ENCODE measurements at places on chromosomes 1 and 21.

GRCh38 chr1:51627672-51628071, 10.8 kb downstream of the OSBPL9 start:
- DNase-seq = no peak

- DNase-seq = no peak
Measured at GRCh38 chr1:209443975-209444651, 139.4 kb upstream of the CAMK1G start.

DNA sequence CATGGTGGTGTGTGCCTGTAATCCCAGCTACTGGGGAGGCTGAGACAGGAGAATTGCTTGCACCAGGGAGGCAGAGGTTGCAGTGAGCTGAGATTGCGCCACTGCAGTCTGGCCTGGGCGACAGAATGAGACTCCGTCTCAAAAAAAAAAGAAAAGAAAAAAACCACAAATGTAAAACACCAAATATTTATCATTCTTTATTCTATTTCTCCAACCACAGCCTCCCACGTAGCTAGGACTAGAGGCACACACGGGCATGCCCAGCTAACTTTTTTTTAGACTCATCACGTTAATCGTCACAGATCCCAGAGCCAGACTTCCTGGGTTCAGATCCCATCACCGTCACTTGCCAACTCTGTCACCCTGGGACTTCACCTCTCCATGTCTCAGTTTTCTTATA, 13.5 kb downstream of the DNAJC16 start:
- no peak for DNase-seq

DNA sequence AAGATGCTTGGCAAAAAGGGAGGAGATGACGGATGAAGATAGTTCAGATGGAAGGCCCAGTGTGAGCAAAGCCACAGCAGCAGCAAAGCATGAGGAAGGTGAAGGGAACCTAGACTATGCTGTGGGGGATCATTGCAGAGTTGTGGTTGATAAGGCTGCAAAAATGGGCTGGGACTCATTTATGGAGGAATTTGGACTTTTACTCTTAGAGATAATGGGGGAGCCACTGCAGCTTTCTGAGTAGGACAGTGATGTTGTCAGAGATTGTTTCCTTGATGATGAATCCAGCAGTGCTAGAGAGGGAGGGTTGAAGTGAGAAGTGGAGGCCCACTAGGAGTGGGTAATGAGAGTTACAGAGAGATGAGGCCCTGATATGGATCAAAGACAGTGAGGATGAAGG, 2.1 kb upstream of the C8A start:
- DNase-seq = no peak

DNA sequence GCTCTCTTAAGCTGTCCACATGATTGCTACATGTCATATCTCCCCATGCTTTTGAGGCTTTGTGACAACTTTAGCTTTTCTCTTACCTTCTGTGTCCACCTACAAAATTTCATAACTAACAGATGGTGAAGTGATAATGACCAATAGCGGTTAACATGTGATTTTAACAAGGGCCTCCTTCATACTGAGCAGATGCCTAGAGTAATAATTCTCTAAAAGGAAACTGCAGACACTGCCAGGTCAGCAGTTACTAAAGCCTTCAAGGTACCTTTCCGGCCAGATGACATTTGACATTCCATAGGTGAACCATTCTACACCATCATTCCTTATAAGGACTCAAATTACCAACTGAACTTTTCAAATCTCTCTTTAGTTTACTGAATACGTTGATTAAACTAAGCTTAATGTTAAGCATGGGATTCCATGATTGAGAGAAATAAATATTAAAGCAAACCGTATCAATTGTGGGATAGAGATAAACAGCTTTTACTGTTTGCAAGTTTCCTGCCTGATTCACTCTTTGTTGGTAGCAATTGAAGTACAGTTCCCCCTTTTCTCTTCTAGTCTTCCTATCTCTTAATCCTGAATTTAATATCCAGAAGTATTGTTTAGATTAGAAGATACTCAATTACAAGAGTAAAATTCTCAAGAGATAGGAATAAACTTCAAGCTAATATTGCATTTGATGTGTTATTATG, 205.1 kb downstream of the PLA2G4A start:
- no peak for DNase-seq

DNA sequence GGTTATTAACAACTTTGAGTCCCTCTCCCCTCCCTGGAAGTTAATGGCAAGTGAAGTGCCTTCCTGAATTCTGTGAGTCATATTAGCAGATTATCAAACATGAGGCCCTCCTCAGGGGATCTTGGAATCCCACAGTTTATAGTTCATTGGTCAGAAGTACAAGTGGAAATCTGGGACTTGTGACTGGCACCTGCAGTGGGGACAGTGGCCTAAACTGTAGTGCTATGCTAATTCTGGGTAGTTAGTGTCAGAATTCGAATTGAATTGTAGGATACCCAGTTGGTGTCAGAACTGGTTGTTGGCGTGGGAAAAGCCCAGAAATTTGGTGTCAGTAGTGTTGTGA, 26.2 kb downstream of the ZYG11B start:
- no peak for DNase-seq

DNA sequence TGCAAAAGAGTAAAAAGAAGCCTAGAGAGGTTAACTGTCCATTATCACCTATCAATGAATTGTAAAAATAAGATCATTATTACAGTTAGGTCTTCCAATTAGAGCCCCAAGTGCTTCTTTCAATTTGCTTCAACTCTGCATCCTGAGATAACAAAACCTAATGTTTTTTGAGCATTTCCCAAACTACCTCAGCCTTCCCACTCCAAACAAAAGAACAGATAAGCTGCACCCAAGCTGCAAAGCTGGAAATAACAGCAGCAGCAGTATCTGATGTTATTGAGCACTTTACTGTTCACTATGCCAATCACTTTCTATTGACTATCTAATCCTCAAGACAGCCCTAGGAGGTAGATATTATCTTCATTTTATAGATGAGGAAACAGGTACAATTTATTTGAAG, 97.1 kb upstream of the SLFNL1 start:
- DNase-seq = no peak

DNA sequence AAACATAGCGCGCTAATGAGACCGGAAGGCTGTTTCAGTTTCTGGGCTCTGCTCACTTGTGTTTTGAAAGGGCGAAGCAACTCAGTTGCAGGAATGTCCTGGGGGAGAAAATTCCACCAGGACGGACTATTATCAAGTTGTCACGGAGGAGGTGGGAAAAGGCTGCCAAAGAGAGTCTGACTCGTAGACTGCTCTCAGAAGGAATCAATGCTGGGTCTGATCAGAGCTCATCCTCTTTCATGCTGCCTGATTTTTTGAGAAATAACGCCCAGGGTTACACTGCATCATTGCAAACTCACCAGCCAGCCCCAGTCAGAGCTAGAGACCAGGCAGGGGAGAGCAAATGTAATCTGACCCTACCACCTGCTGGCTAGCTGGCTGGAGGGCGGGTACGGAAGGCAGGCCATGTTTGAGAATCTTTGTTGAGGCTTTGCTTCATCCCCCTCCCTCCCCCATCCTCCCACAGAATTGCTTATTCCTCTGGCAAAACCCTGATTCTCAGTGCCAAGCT, 36.4 kb upstream of the BCL9 start:
- DNase-seq = peak; percentile 65

DNA sequence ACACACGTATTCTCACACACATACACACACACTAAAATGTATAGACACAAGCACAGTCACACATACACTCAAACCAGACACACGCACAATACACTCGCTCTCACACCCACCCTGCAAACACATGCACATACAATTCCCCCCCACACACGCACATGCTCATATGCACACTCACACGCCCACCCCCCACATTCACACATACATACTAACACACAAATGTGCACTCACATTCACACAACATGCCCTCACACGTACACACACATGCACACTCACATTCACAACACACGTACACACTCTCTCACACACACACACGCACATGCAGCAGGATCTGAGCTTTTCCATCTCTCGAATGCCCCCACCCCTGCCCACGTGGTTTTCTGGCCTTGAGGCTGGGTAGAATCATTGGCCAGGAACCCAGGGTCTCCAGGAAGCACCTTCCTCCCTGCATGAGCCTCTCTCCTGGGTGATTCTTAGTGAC, 589.7 kb downstream of the PTPRU start:
- DNase-seq = no peak

- DNase-seq = peak; percentile 39
Measured at GRCh38 chr1:107057197-107058133, 991 bp downstream of the PRMT6 start.

GRCh38 chr1:60906526-60906925, 175.8 kb upstream of the NFIA start:
- no peak for DNase-seq

- no peak for DNase-seq
Measured at GRCh38 chr1:225449261-225449660, 21.4 kb upstream of the LBR start.

GRCh38 chr1:185241127-185241526, 75.9 kb downstream of the IVNS1ABP start:
- no peak for DNase-seq

GRCh38 chr1:224831501-224831900, 98.0 kb upstream of the DNAH14 start:
- no peak for DNase-seq

DNA sequence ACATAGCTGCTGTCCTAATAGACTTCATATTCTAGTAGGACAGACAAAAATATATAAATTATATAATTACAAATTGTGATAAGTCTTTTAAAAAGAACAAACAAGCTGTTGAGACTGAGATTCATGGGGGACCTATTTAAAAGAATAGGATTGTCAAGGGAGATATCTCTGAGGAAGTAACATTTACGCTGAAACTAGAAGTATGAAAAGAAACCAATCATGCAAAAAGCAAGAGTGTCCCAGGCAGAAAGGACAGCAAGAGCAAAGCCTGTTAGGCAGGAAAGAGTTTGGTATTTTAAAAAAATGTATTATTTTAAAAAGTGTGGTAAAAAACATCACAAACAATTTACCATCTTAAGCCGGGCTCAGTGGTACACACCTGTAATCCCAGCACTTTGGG, 9.1 kb upstream of the METTL13 start:
- DNase-seq = no peak

- DNase-seq = no peak
Measured at GRCh38 chr1:234881893-234882771, 246.5 kb downstream of the TOMM20 start.

GRCh38 chr1:210755991-210756659, 377.8 kb downstream of the KCNH1 start:
- no peak for DNase-seq

DNA sequence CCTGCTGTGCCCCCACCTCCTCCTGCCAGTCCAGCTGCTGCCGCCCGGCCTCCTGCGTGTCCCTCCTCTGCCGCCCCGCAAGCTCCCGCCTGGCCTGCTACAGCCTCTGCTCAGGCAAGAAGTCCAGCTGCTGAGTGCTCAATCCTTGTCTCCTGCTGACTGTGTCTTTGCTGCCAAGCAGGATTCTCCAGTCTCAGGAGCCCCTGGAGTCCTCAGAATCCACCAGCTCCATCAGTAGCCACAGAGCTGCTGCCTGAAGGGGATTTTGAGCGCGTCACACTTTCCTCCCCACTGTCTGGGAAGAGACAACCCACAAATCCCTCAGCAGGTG, 973 bp downstream of the KRTAP10-11 start:
- DNase-seq = no peak

- no peak for DNase-seq
Measured at GRCh38 chr1:233172201-233172600, 123.3 kb downstream of the PCNX2 start.

DNA sequence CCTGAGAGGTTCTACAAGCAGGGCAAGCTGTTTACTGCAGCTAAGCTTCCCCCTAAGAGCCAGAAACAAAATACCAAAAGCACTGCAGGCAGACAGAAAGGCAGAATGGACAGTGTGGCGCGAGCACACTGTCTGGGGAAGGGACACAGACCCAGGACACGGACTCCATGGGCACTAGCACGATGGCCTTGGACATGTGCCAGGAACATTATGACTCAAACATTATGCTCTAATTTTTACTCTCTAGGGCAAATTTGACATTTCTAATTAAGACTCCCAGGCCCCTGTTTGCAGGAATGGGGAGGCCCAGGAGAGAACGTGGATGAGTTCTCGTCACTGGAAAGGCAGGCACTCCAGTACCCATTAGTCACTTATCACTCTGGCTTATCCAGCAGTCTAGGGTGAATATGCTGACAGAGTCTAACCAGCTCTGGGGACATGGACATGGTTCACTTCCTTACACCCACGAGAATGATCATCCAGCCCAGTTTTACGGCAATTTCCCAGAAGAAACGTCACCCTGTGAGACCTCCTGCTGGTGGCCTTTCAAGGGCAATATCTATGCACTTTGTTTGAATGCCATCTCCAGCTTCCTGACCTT, 45.1 kb downstream of the CAPN8 start:
- DNase-seq = no peak

- no peak for DNase-seq
Measured at GRCh38 chr1:241208910-241209379, 148.1 kb downstream of the RGS7 start.

DNA sequence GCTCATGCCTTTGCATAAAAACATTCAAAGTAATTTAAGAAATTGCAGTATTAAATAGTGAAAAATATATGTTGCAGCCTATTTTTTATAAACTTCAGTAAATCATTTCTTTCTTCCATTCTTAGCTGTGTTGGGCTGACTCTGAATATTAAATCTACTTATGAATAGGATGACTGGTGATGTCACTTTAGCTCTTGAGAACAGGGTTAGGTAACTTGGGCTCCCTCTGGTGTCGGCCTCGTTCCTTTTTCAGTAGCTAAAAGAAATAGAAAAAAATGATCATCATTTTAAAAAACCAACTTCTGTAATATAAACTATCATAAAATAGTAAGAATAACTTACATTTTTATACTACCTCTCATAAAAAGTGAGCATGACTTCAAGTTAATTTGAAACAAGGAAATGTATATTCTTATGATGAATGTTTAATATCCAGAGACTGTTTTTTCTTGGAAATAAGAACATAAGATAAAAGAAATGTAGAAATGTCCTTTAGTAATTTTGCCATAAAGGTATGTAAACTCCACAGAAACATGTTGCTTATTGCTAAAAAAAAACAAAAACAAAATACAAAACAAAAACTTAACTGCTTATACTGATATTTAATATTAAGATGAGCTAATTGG, 26.8 kb upstream of the NCAM2 start:
- no peak for DNase-seq

DNA sequence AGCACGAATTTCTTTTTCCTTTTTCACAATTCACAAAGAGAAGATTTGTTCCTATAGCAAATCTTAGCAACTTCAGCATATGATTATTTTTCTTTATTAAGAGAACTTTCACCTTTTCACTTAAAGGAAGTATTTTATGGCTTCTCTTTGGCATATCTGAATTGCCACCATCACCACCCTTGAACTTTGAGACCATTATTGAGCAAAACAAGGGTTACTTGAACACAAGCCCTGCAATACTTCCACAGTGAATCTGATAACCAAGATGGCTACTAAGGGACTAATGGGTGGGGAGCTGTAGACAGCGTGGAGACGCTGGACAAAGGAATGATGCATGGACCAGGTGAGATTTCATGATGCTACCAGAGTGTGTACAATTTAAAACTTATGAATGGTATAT, 815.0 kb downstream of the LRRIQ3 start:
- no peak for DNase-seq
